ENCODE measurements at places on chromosomes 2 and 18. TPM values are rescaled to one million over a fixed set of nuclear protein-coding genes. Genes with fewer than 3 reads are reported as not detected.
A peak's percentile ranks its signal among the peaks of the same experiment; 100 is the strongest.

- no peak for DNase-seq
These were observed 7.7 kb upstream of the SP140L start for GRCh38 chr2:230319211-230319862.

GRCh38 chr2:101809698-101810097 is 112.2 kb downstream of the MAP4K4 start:
- DNase-seq, result peak; percentile 72

GRCh38 chr2:160499865-160500264 is 6.3 kb upstream of the RBMS1 start:
- DNase-seq, result no peak

- DNase-seq, result no peak
These were observed 41.9 kb downstream of the SCN9A start for GRCh38 chr2:166333801-166334200.

GRCh38 chr2:190219186-190219585 is 100.4 kb downstream of the HIBCH start:
- no peak for DNase-seq

DNA sequence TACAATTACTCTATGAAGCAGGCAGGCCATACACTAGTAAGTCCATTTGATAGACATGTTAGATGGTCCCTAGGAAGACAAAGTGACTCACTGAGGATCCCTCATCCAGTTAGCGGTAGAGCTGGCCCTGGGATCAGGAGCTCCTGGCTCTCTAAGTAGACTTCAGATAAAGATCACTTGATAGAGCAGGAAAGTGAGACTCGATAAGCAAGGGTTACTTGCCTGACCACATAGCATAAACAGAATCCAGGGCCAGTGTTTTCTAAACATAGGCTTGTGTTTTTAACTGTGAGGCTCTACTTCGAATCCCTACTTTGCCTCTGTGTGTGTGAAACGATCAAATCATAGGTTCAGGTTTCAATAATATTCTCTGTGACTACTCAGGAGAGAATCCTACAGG is 355.2 kb upstream of the TRIB2 start:
- DNase-seq, result no peak

DNA sequence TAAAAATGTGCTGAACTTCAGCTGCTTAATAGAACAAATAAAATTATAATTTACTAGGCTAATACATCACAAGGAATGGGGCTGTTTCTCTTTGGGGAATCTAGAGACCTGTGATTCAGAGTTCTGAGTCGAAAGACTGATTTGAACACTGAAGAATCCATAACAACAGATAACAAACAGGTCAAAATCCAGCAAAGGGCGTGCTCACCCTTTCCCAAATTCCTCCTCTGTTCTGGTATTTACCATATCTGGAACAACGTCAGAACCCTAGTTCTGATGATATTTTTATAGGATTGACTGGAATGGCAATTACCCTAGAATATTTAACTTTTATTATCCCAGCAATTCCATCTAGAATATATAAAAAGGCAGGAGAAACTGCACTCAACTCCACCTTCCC is 66.0 kb upstream of the ITGA6 start:
- no peak for DNase-seq

DNA sequence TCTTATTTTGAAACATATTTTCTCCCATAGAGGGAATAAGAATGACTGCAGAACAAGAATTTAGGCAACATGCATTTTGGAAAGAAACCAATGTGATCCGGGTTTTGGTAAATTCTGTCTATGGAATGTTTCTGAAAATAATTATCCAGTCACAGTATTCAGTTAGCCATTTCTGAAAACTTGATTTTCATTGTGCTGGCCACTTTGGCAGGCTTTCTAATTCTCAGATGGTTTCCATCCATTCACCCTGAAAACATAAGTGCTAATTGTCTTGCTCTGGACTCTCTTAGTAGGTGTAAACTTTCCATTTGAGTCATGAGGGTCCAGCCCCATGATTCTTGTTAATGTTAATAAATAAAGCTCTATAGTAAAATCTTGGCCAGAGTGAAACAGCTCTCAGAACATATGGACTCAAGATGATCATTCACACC is 176.5 kb downstream of the RBM43 start:
- DNase-seq, result peak; percentile 77

CNDP1 gene
- polyA plus RNA-seq, result not detected

EGR4 gene
- 0.11 TPM for polyA plus RNA-seq

Data from muscle of arm (tissue), 14 donors.